Right renal pelvis (tissue), 4 donors: ENCODE measurements at places on chromosomes 7 and 10.

DNA sequence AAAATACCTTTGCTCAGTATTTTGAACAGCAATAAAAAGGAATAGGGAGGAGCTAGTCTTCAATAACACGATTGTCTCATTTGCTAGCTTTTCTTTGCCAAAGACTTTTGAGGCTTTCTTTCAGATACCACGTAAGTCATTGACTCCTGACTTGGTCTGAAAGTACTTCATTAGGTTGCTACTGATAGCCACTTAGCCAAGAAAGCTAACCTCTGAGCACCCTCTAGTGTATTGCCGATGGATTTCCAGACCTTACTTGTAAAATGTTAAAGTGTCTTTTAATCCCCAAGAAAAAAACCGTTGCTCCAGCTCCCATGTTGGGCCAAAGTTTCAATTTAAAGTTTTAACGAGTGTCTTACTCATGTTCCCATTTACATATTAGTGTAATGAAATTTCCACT is 63.4 kb upstream of the STRIP2 start:
- DNase-seq = no peak

DNA sequence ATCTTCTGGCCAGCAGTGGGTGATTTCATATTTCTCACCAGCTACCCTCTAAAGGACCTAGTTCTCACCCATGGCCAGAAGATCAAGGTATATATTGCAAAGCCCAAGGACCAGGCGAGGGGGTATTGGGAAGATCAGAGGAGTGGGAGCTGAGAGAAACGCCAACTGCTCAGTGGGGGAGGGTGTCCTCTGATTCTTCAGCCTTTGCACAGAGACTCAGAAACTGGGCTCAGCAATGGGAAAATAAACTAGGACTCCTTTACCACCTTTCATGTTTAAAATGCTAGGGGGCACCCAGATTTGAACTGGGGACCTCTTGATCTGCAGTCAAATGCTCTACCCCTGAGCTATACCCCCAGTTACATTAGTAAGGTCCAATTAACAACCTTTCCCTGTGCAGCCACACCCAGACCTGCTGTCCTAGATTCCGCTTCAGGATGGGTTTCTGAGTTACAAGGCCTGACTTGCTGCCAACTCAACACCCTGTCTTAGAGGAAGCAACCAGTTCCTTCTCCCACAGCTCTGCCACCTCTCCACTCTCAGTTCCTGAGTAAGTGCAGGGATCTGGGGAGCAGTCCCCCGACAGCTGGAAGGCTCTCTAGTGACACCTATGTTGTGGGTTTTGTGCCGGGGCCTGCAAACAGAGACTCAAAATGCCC is 93.5 kb downstream of the ZNF783 start:
- DNase-seq = no peak

DNA sequence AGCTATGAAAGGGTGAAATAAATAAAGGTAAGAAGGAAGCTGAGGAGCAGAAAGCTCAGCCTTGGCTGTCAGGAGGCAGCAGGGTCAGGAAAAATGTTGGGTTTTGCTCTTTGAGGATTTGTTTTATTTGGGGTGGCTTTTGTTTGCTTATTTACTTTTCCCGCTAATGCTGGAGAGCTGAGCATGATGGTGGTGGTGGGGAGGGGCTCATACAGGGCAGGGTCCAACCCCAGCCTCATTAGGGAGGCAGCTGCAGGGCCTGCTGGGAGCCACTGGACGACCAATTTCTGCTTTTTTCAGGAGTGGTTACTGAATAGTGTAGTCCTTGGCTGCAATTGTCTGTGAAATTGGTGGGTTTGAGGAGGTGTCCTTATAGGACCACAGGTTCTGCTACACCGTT is 36.3 kb downstream of the CCM2 start:
- no peak for DNase-seq

GRCh38 chr7:135920478-135920877 is 56.7 kb downstream of the MTPN start:
- DNase-seq = no peak

GRCh38 chr10:91798649-91799611 is 704 bp downstream of the TNKS2 start:
- peak; percentile 34 for DNase-seq

DNA sequence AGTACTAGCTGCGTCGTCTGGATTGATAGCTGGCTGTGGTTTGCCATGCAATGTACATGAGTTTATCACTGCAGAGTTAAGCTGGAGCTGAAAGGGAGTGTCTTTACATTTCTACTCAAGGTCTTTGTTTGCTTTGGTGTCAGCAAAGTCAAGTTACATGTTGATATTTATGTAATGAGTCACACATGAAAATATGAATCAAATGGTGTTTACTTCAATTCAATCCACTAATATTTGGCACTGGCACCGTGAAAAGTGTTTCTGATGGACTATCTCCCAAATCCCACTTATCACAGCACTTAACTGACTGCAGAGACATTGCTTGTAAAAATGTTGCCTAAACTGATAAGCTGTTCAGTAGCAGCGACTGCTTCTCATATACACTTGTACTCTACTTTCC is 395.9 kb downstream of the TFEC start:
- no peak for DNase-seq

DNA sequence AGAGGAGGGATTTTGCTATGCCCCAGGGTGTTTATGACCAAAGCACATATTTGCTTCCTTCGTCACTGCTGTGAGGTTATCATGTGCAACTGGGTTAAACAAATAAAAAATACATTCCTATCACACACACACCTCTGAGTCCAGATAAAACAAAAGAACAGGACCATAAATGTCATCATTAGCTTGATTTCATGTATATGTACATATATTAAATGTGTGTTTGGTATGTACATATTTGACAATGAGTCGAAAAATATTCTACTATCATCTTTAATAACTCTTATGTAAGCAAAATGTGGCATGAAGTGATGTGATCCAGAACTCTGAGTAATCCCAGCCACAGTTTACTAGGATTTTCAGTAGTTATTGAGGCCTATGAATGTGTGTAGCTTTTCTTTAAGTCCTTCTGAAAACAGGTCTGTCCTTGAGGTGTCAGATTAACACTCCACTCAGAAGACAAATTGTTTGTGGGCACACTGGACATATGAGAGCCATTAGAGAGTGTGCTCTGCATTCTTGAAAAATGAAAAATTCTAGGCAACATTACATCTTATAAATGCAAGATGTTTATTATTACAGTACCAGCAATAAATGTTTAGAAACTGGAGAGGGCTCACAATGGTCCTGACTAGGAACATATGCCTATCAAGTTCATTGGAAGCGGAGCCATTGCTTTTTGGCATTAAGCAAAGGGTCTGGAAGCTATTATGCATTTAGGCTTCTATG is 335.1 kb upstream of the SEMA3A start:
- DNase-seq = no peak
